ENCODE measurements at places on chromosomes 16 and 17. TPM values are rescaled to one million over a fixed set of nuclear protein-coding genes. Genes with fewer than 3 reads are reported as not detected.

Gene RCVRN
- total RNA-seq: not detected

Gene CACNG4
- 0.49 TPM for total RNA-seq

Gene ALDOC
- total RNA-seq: 37.3 TPM

Gene SDK2
- not detected for total RNA-seq

Gene NKD1
- 0.12 TPM for total RNA-seq

Gene CSH2
- not detected for total RNA-seq

Gene SP6
- total RNA-seq: 0.02 TPM

Gene CASKIN1
- total RNA-seq: 1.5 TPM

Gene TEKT1
- total RNA-seq: not detected

Gene TMIGD1
- total RNA-seq: not detected

Gene SLC12A3
- total RNA-seq: not detected

Gene MT4
- total RNA-seq: not detected

Gene KCNJ2
- total RNA-seq: 4.3 TPM

All from NCI-H460 (cell line).